ENCODE measurements at places on chromosomes 4 and X. TPM values are rescaled to one million over a fixed set of nuclear protein-coding genes. Genes with fewer than 3 reads are reported as not detected.

DNA sequence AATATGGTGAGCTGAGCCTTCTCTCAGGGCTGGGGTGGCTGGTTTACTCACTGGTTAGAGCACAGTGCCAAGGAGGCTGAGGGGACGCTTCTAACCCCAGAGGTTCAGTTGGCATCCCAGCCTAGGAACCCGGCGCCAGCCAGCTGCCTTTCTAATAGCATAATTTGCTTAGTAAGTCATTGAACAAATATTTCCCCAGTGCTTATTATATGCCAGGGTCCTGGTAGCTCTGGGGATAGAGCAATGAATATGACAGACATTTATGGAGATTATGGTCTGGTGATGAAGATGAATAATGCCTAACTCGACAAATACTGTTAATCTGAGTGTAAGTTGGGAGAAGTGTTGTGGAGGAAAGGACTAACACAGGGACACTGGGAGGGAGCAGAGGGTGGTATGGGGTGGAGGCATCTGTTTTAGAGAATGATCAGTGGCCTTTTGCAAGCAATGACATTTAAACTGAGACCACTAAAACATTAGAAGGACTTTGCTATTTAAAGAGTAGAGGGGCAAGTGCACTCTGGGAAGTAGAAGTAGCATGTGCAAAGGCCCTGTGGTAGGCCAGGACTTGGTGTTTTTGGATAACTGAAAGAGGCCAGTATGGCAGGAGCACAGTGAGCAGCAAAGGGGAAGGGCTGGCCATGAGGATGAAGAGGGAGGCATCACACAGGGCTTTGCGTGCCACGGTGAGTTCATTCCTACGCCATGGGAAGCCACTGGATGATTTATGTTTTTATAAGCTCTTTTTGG, 71.9 kb downstream of the ATG4A start:
- DNase-seq = no peak

GABRG1 gene
- under 0.01 TPM for total RNA-seq

DNA sequence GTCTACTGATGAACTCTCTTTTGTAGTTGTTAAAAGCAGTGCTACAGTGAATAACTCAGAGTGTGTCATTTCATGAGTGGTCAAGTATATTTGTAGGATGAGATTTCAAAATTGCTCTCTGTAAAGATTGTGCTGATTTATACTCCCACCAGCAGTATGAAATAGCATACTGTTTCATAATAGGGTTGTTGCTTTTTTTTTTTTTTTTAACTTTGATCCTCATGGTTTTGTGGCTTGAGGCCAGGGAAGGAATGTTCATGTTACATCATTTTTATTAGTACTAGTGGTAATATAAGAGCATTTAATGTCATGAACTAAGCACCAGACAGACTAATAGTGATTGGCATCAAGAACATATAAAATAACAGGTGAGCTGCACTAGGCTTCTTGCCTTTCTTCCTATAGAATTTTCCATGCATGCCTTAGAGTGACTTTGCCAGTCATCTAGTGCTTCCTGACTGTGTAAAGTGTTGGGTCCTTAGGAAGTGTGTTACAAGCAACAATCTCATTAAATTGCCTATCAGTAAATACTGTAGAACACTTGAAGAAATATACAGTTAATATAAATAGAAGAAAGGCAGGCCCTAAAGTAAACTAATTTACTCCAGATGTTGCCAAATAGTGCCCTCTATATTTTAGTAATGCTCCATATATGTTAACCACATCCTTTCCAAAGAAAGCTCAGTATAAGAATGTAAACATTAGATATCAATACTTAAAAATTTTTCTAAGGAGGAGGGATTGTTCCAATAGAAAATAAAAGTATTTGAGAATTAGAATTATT, 38.6 kb upstream of the MSMO1 start:
- peak; percentile 39 for DNase-seq

GRCh38 chr4:174210354-174210753, 73.1 kb downstream of the FBXO8 start:
- DNase-seq = no peak

DNA sequence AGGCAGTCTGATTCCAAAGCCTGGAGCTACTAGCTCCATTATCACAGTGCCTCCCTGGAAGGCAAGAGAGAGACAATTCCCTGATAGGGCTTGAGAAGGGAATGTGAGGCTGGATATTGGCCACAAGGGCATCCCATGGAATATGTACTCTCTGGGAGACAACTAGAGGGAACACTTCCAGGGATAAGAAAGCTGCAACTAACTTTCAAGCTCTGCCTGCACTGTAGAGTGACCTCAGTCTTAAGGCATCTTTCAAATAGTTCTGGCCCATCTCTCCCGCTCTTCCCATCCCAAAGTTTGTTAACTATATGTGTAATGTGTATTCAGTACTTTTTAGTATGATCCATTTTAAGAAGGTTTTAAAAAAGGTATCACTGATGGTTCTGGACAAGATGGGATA, 13.1 kb upstream of the RNF212 start:
- DNase-seq = no peak

- no peak for DNase-seq
Measured at GRCh38 chr4:113040793-113041192, 8.7 kb upstream of the ANK2 start.

GRCh38 chr4:37132351-37132974, 112.1 kb upstream of the NWD2 start:
- DNase-seq = no peak

SPIN4 gene
- total RNA-seq = 2.4 TPM

GRCh38 chr4:4480685-4481398, 61.0 kb downstream of the STX18 start:
- DNase-seq = no peak

CT45A3 gene
- not detected for total RNA-seq
